ENCODE measurements at places on chromosomes 12 and 14.

DNA sequence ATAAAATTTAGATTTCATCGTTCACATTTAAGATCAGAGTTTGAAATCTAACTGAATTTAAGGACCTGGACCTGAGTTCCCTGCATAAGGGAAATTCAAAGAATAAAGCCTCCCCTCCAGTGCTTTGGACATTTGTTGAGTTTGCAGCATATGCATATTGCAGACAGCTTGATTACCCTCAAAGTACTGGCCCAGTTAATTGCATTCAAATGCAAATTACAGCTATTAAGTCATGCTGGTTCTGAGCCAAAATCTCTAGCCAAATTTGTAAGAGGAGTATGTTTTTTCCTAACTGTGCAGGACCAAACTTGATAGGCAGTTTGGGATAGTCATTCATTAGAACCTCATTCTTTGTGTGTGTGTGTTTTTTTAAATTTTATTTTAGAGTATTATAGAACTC lies 9.1 kb upstream of the KIF21A start:
- DNase-seq, result no peak

- no peak for DNase-seq
Observed at GRCh38 chr14:89493877-89494634, 77.0 kb upstream of the FOXN3 start.

GRCh38 chr12:119807380-119807779 lies 69.7 kb downstream of the CIT start:
- DNase-seq, result no peak

- no peak for DNase-seq
Observed at GRCh38 chr14:81311141-81311540, 89.0 kb downstream of the STON2 start.

DNA sequence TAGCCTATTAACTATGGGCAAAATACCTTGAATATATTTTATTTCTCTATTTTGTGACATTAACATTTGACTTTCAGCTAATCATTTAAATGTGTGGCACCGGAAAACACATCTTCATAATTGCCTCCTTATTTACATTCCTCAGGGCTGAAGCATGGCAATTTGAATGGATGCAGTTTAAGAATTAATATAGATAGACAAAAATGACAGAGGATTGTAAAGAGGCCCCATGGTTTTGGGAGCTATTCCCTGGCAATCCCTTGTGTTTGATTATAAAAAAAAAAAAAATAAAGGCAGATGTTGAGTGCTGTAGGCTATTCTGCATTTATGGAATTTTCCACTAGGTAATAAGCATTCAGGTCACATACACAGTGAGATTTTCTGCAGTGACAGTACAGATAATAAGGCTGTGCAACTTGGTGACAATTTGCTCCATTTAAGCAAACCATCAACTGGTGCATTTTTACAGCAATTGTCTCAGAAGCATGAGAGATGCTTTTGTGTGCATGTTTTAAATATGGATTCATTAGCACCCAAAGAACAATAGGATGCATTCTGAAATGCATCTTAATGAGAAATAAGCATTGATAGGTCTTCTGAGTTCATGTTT lies 123.2 kb upstream of the SLC38A4 start:
- DNase-seq, result no peak

DNA sequence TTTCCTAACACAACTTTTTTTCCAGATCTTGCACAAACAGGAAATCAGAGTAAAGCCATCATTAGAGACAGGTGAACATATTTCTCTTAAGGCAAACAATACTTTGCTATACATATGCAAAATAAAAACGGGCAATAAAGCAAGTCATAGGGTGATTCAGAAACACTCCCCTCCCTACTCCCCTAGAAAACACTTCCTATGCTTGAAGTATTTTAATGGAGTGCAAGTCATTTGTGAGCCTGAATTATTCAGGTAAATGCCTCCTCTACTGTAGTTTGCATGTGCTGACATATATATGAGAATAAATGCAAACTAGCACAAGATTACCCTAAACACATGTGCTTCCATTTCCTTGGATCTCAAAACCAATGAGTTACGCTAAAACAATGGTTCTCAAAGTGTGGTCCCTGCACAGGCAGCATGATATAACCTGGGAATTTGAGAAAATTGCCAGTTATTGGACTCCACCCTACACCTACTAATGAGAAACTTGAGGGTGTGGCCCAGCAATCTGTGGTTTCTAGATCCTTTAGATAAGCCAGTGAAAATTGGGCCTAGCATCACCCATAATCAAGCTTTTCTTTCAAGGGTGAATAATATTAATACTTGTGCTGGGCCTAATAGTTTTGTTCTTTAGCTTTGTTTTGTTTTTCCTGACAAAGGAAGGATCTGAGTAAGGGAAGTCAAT lies 159.7 kb upstream of the BMP4 start:
- DNase-seq, result no peak

DNA sequence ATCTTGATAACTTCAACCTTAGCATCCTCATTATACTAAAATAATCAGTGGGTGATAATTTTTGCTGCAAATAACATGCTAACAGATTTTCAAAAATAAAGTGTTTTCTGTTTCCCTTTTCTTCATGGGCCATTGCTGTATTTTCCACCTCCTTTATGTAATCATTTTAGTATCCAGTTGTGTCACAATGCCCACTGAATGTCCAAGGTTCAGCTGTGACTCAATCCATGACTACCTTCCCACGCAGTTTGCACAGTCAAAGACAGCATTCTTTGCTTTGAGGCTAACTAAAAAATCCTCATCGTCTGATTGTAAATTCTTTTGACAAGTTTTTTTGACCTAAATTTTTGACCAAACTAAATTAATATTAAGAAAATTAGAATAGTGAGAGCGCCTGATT lies 474.1 kb downstream of the FLRT2 start:
- DNase-seq, result no peak

DNA sequence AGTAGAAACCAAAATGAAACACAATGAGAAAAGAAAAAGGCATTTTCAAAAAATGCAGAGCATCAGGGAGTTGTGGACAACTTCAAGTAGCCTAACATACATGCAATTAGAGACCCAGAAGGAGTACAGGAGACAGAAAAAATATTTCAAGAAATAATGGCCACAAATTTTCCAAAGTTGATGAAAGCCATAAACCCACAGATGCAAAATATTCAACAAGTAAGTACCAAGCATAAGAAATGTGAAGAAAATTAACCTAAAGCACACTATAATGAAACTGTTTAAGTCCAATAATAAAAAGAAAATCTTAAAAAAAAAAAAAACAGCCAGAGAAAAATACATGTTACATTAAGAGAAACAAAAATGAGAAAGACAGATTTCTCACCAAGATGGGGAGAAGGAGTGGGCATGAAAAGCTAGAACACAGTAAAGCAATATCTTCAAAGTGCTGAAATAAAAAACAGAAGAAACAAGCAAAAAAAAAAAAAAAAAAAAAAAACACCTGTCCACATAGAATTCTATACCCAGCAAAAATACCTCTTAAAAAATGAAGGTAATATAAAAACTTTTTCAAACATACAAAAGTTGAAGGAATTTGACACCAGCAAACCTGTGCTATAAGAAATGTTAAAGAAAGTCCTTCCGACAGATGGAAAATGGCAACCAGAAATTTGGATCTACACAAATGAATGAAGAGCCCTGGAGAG lies 77.1 kb downstream of the PRKAB1 start:
- no peak for DNase-seq

GRCh38 chr12:82648259-82648909 lies 38.3 kb upstream of the TMTC2 start:
- DNase-seq, result no peak

- no peak for DNase-seq
Observed at GRCh38 chr14:59132796-59133494, 55.5 kb upstream of the DAAM1 start.

- DNase-seq, result no peak
Observed at GRCh38 chr12:112998987-112999767, 20.9 kb downstream of the OAS2 start.

- no peak for DNase-seq
Observed at GRCh38 chr12:46205294-46205693, 63.5 kb downstream of the SLC38A1 start.

DNA sequence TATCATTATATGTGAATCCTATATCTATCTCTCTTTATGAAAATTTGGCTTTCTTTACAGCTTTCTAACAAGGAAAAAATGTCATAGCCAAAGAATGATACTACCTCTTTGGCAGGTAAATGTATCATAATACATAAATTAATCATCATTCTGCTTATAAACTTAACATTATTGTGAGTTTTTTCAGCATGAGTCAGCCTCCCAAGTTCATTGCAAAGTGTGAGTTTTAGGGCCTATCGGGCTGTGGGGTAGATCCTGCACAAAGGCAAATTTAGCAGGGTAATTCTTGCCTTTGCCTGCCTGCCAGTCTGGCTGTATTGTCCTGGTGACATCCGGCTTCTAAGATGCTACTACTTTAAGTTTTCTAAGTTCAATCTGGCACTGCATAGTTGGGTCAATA lies 412.6 kb downstream of the MDGA2 start:
- DNase-seq, result no peak

- no peak for DNase-seq
Observed at GRCh38 chr12:22046968-22047390, 961 bp downstream of the CMAS start.

All from AG09319 (cell line).